ENCODE measurements at places on chromosomes 3 and 15. TPM values are rescaled to one million over a fixed set of nuclear protein-coding genes. Genes with fewer than 3 reads are reported as not detected.
A peak's percentile ranks its signal among the peaks of the same experiment; 100 is the strongest.

STXBP5L gene
- 4.8 TPM for total RNA-seq

LIPH gene
- 17.0 TPM for total RNA-seq

ZBTB20 gene
- 189 TPM for total RNA-seq

DNA sequence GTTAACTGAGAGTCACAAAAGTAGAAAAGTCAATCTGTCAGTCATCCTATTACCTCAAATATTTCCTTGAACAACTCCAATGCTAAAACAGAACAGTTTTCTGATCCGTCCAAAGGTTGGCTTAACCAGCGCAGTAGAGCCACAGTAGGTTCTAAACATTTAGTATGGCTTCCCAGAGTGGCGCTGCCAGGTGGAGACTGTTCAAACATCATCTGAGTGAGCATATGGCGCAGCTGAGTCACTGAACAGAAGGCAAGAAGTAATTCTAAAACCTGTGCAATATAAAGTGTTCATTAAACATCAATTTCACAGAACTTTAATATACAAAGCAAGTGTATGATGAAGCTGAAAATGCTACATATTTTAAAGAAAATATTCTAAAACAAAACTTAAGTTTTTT is 19.9 kb downstream of the CIP2A start:
- no peaks in the 10 kb centered on the region for H3K4me1 ChIP-seq
- no peaks in the 10 kb centered on the region for H3K27me3 ChIP-seq
- H3K36me3 ChIP-seq, result no peaks in the 10 kb centered on the region
- DNase-seq, result no peak
- no peak overlapping the region for H3K4me3 ChIP-seq

DNA sequence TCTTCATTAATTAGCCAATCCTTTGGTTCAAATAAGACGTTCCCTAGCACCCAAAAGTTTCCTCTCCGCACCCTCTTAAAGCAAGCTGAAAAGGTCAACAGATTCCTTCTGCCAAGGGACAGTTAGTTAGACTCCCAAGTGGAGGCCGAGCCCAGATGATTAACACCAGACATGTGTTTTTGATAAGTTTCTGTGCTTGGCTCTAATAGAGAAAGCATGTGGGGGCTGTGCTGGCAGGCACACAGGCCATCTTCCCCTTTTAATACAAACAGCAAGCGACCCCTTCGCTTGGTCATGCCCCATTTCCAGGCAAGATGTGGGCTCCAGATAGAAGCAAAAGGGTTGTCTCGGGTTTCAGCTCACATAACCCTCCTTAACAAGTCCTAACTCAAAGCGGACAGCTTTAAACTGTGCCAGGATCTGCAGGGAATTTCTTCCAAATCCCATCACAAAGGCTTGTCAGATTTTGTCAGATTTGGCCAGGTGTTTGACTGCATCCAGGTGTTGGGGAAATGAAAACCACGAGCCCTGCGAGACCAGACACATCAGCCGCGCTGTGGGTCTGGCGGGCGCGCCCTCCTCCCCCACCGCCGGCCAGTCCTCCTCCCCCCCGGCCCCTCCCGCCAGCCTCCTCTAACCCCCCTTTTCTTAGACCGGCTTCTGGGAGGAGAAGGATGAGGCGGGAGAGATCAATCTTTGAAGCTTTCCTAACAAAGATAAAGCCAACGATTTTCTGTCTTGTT is 3.3 kb downstream of the HES1 start:
- no peaks in the 10 kb centered on the region for H3K27me3 ChIP-seq
- DNase-seq, result peak; percentile 77
- no peaks in the 10 kb centered on the region for H3K36me3 ChIP-seq
- H3K4me3 ChIP-seq, result peak overlapping the region; percentile 71
- peaks cover 6% of the 10 kb centered on the region for H3K4me1 ChIP-seq

GRCh38 chr3:170493712-170494182 is 75.1 kb downstream of the CLDN11 start:
- no peaks in the 10 kb centered on the region for H3K4me1 ChIP-seq
- no peak for DNase-seq
- no peaks in the 10 kb centered on the region for H3K36me3 ChIP-seq
- no peak overlapping the region for H3K27ac ChIP-seq
- H3K4me3 ChIP-seq, result no peak overlapping the region

GRCh38 chr15:45702041-45702440 is 67.2 kb downstream of the SQOR start:
- no peak overlapping the region for H3K4me3 ChIP-seq
- peak; percentile 27 for DNase-seq
- H3K27me3 ChIP-seq, result no peaks in the 10 kb centered on the region

Measured in prostate gland (tissue), 2 donors.